ENCODE measurements at places on chromosomes 1 and 21.

DNA sequence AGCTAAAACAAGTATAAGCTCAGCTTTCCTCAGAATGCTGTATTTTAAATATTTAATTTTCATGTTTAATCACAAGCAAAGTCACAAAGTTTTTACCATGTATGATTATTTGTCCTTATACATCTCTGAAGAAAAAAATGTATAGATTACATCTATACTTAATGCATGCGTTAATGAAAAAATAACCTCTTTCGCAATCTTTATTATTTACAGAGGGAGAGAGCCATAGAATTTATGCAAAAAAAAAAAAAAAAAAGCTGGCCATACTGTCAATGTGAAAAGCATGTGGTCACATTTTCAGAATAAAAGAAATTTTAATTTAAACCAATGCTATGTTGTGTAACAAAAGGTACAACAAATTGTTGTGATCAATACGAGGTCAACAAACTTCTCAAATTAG, 148.2 kb downstream of the AKT3 start:
- DNase-seq = no peak

- no peak for DNase-seq
Measured at GRCh38 chr1:210940081-210940617, 193.8 kb downstream of the KCNH1 start.

GRCh38 chr1:171248841-171249240, 547 bp downstream of the FMO1 start:
- no peak for DNase-seq

DNA sequence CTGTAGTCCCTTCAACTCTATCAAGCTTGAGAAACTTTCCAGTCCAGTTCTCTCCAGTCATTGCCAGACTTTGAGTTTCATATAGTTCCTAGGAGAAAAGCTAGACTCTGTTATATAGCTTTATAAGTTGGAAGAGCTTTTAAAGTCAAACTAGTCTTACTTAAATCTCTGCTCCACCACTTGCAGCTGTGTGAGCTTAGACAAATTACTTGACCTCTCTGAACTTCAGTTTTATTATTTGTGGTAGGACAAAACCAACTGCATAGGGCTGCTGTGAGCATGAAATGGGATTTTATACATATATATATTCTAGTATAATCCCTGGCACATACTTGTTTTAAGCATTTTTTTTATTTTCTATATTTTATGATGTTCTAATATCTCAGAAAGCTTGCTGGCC, 338.7 kb upstream of the NR5A2 start:
- DNase-seq = no peak

- peak; percentile 87 for DNase-seq
Measured at GRCh38 chr1:226677027-226678020, 61.8 kb downstream of the ITPKB start.

GRCh38 chr1:152613511-152613910, at the start of gene LCE3B:
Gene LCE3B (plus strand): TSS chr1:152613811. CDS start chr1:152613811, 0 bp downstream.
- DNase-seq = no peak
